Activated CD8-positive, alpha-beta T cell treated with anti-CD3 and anti-CD28 coated beads for 36 hours (primary cell): ENCODE measurements at places on chromosomes 16 and 17. TPM values are rescaled to one million over a fixed set of nuclear protein-coding genes. Genes with fewer than 3 reads are reported as not detected.

CCL7 gene
- not detected for total RNA-seq

CYGB gene
- not detected for total RNA-seq

MYH1 gene
- total RNA-seq = not detected

SLC43A2 gene
- total RNA-seq = 5.6 TPM

- peaks cover 31% of the 10 kb centered on the region for H3K36me3 ChIP-seq
- H3K27me3 ChIP-seq = no peaks in the 10 kb centered on the region
- no peak for DNase-seq
- H3K27ac ChIP-seq = peak overlapping the region; percentile 26
- peaks cover 37% of the 10 kb centered on the region for H3K4me1 ChIP-seq
Measured at GRCh38 chr17:27562777-27563455, 68.1 kb upstream of the LGALS9 start.

GRCh38 chr17:350706-351448 is 1.7 kb downstream of the RPH3AL start:
- H3K36me3 ChIP-seq = no peaks in the 10 kb centered on the region
- H3K4me1 ChIP-seq = no peaks in the 10 kb centered on the region
- H3K27me3 ChIP-seq = no peaks in the 10 kb centered on the region
- DNase-seq = no peak
- H3K27ac ChIP-seq = no peak overlapping the region
- no peak overlapping the region for H3K4me3 ChIP-seq

DNA sequence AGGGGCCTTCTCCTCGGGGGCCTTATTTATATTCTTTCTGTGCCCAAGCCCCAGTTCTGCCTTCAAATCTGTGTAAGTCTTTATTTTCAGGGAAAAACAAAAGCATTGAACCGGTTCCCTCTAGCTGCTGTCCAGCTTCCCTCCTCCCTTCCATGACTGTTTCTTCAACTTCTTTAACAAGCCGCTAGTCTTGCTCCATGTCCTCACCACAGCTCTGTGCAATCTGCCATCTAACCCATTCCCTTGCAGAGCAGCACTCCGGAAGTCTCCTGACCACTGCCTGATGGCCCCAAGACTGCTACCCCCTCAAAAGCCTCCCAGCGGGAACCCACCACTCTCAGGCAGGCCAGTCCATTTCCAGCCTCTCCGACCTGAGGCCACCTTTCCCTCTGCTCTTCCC is 16.9 kb downstream of the EMC8 start:
- H3K27ac ChIP-seq = no peak overlapping the region
- no peaks in the 10 kb centered on the region for H3K27me3 ChIP-seq
- H3K4me3 ChIP-seq = no peak overlapping the region
- peaks cover 40% of the 10 kb centered on the region for H3K36me3 ChIP-seq
- DNase-seq = no peak

- H3K4me3 ChIP-seq = no peak overlapping the region
- no peaks in the 10 kb centered on the region for H3K4me1 ChIP-seq
- no peaks in the 10 kb centered on the region for H3K36me3 ChIP-seq
- H3K27me3 ChIP-seq = no peaks in the 10 kb centered on the region
- DNase-seq = peak; percentile 36
Measured at GRCh38 chr17:13306310-13306962, 288.6 kb upstream of the ELAC2 start.

GRCh38 chr16:87684711-87685404 is 80.9 kb downstream of the KLHDC4 start:
- peaks cover 3% of the 10 kb centered on the region for H3K27me3 ChIP-seq
- no peak overlapping the region for H3K27ac ChIP-seq
- DNase-seq = no peak
- no peaks in the 10 kb centered on the region for H3K36me3 ChIP-seq
- H3K4me3 ChIP-seq = no peak overlapping the region

DNA sequence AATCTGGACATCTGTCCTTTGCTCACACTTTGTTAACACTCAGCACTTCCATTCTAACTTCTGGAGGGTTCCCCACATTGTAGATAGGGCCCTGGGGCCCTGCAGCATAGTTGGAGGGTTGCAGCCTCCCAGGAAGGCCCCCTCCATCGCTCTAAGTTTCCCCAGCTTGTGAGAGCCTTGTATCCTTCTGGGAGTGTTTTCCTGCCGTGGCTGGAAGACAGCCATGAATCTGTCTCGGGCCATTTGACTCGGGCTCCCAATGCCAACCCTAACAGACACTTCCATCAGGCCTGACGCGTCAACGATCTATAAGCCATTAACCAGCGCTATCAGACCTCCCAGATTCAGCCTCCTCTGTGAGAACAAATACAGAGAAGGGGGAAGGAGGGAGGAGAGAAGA is 263.7 kb upstream of the RPL38 start:
- no peak overlapping the region for H3K4me3 ChIP-seq
- no peak overlapping the region for H3K27ac ChIP-seq
- H3K36me3 ChIP-seq = no peaks in the 10 kb centered on the region
- H3K27me3 ChIP-seq = no peaks in the 10 kb centered on the region
- DNase-seq = no peak

- no peaks in the 10 kb centered on the region for H3K27me3 ChIP-seq
- H3K4me3 ChIP-seq = no peak overlapping the region
- DNase-seq = no peak
Measured at GRCh38 chr17:28879886-28880571, 17.5 kb downstream of the FLOT2 start.
